Central memory CD8-positive, alpha-beta T cell (primary cell): ENCODE measurements at places on chromosomes 12 and 14.

DNA sequence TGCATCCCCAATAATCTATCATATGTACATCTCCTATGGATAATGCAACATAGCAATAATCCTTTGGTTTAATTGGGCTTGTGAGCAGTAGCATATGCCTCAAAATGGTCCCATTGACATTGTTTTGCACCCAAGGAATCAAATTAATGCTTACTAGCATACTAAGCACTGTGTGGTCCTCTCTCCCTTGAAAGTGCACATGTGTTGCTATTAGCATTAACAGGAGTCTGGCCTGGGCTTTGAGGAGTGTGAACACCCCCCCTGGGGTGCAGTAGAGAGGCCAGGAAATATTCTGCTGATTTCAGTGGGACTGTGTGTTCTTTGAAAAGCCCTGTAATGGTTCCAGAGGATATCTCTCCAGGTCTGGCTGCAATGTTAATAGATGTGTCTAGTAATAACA is 1148.4 kb downstream of the VRK1 start:
- no peak for DNase-seq

DNA sequence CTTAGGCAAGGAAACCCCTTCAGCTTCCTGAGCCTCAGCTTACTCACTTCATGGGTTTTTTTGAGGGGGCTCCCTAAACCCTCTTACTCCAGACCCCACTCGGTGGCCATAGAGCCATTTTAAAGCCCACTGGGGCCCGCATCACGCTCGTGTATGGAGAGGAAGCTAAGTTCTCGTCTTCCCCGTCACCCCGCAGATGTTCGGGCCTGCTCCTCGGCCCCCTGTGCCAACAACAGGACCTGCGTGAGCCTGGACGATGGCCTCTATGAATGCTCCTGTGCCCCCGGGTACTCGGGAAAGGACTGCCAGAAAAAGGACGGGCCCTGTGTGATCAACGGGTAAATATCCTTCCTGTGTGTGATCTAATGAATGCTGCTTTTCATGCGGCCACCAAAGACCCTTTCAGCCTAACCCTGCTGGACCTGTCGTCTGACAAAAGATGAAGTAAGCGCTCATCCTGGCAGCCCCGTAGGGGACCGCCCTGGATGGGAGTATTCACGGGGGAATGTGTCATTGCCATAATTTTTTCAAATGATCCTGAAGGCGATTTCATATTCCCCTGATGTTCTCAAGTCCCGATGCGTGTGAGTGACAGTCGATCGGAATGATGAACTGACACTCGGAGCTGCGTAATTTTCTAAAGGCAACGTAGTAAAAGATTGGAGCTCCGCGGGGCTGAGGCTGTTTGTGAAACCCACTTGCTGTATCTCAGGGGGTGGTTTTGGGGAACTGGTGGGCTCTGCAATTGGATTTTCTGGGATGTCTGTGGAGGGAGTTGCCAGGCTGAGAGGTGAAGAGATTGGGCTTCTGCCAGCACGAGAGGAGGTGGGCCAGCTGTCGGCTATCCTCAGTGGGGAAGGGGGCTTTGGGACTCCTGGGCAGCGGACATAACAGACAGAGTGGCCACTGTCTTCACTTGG is 5.4 kb downstream of the DLK1 start:
- DNase-seq, result no peak

- DNase-seq, result no peak
Observed at GRCh38 chr14:44565968-44566367, 58.9 kb upstream of the FSCB start.

DNA sequence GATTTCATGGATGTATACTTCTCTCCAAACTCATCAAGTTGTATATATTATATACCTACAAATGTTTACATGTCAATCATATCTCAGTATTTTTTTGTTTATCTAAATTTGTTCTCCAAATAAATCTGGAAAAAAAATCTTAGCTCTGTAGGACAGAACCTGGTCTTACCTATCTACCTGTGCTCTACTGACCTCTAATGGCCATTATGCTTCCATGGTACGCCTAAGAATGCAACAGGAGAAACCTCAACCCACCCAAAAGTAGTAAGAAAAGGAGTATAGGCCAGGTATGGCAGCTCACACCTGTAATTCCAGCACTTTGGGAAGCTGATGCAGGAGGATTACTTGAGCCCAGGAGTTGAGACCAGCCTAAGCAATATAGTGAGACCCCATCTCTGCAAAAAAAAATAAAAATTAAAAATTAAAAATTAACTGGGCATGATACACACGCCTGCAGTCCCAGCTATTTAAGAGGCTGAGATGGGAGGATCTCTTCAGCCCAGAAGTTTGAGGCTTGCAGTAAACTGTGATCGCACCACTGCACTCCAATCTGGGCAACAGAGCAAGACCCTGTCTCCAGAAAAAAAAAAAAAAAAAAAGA is 8.7 kb downstream of the OR11H4 start:
- DNase-seq, result no peak

DNA sequence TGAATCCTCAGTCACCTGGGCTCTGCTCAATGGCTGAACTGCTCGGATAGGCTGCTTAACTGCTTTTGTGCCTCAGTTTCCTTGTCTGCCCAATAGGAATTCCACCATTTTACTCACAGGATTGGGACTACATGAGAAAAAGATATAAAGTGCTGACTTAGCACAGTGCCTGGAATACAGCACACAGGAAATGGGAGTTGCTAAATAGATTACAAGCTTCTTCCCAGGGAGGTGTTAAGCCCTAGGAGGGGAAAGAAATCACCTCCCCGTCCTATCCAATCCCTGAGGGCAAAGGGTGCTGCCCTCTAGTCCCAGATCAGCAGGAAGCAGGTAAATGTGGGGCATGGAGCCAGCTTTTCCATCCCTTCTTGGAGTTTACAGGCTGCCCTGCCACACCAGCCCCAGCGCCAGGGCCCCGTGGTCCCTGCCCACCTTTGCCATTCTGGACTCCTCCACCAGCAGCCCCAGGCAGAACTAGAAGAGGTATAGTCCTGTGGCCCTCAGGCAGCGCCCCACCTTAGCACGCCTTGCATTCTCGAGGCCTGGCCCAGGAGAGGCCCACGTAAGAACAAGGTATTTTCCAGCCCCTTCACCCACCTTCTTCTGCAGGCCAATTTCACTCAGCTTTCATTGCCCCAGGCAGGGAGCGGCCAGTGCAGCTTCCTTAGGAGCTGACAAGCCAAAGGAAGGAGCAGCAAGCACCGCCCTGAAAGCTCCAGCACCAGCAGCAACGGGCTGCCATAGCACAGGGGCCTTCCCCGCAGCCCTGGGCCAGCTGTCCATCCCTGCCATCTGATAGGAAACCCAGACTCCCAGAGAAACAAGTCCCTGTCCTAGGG is 28.8 kb upstream of the RPLP0 start:
- DNase-seq, result no peak

DNA sequence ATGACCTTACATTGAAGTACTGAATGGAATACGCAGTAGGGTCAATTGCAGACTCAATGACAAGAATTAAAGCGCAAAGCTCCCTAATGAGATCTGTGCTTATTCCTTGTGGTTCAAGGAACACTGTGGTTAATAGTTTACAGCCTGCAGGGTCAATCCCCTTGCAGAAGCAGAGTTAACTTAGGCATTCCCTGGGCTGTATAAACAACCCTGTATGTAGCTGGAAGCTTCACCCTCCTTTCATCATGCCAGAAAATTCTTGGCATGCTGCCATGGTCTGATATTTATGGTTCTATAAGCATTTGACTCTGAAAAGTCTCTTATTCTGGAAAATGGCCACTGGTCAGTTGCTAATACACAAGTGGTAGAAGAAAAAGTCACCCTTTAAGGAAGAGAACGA is 227.7 kb downstream of the NOVA1 start:
- no peak for DNase-seq

DNA sequence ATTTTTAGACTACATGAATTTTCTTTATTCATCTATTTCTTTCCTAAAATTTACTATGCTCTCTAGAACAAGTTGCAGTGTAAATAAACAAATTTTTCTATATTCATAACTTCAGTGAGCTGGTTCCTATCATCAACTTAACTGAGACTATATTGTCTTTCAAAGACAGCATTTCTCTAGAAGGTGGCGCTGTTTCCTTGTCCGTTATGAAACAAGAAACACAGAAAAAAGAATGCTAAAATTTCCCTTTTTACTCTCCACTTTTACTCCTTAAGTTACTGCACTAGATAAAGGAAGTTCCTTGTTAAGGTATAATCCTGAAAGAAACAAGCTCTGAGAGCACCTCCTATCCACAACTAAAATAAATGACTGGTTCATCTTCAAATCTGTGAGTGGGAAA is 8.2 kb upstream of the CLEC2A start:
- DNase-seq, result no peak

GRCh38 chr12:107661830-107662229 is 23.8 kb upstream of the PWP1 start:
- no peak for DNase-seq

GRCh38 chr12:40986001-40986400 is 202.1 kb upstream of the PDZRN4 start:
- no peak for DNase-seq

DNA sequence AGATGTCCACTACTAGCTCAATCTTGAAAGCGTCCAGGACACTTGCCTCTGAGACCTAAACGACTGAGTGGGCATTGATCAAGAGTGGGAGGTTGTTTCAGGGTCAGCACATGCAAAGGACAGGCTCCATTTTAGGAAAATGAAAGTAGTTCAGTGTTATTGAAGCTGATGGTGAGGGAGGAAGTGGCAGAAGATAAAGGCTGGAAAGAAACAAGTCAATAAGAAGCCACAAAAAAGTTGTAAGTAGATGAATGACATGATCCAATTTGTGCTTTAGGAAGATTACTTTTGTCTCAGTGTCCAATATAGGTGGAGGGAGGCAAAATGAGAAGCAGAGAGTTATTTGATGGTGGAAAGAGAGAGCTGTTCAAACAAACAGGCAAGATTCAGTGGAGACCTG is 22.0 kb downstream of the GPR65 start:
- DNase-seq, result no peak

GRCh38 chr14:37063467-37064240 is 108.8 kb downstream of the SLC25A21 start:
- DNase-seq, result no peak

GRCh38 chr14:23121361-23121771 is 2.3 kb upstream of the CEBPE start:
- no peak for DNase-seq

DNA sequence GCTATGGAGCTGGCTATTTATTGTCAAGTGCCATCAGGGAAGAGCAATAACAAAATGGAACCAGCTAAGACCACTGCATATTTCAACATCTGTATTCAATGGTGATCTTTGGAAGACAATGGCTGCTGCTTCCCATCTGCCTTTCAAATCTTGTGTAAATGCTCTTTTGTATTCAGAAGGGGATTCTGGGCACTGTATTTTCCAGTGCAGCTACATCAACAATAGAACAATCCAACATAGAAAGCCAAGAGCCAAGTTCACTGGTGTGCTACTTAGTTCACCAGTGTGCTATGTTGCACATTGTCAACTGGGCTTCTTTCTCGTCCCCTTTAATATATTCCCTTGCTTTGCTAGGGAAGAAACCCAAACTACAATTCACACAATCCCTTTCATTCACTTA is 128.8 kb upstream of the OR4E1 start:
- DNase-seq, result no peak

GRCh38 chr14:70257526-70257925 is 68.8 kb upstream of the SLC8A3 start:
- DNase-seq, result no peak

DNA sequence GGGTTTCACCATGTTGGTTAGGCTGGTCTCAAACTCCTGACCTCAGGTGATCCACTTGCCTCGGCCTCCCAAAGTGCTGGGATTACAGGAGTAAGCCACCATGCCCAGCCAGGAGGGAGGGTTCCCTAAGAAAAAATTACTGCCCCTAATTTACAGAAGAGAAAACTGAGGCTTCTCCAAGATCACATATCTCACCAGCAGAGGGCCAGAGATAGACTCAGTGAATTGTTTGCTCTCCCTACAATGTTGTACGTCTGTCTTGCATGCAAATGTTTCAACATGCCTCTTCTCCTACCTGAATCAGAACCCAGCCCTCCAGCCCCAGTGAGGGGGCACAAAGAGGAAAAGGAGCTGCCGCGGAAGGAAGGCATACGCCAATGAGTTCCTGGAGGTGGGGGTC is 48.3 kb upstream of the TMEM263 start:
- DNase-seq, result no peak

- no peak for DNase-seq
Observed at GRCh38 chr14:30840086-30840779, 34.1 kb upstream of the COCH start.

GRCh38 chr14:38992067-38992844 is 110.8 kb downstream of the SEC23A start:
- DNase-seq, result no peak

DNA sequence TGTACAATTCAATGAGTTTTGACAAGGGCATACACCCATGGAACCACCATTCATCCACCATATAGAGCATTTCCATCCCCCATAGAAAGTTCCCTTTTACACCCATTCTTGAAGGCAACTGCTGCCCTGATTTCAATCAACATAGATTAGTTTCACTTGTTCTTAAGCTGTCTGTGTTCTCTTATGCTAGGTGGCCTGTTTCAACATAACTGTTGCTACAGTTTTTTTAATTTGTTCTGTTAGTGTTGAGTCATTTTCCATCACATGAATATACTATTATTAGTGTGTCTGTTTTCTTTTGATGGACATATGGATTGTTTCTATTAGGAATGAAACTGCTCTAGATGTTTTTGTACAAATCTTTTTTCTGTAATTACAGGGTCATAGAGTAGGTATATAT is 123.4 kb downstream of the PTPRQ start:
- no peak for DNase-seq
